ENCODE measurements at places on chromosomes 2 and 18. TPM values are rescaled to one million over a fixed set of nuclear protein-coding genes. Genes with fewer than 3 reads are reported as not detected.

DNA sequence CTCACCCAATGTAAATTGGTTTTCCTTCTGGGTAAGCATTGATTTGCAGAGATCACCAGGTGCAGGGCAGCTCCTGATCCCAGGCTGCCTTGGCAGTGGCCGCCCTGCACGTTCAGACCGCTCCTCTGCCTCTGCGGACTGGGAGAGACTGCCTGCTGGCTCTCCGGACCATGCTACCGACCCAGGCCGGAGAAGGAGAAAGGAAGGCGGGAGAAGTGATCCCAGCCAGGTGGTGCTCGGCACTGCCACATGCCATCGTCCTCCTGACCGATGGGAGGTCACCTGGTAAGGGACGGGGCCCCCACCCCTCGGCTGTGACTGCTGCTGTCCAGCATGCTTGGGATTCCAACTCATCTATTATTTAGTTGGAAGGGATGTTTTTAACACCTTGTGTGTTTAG, 108.1 kb upstream of the POU3F3 start:
- H3K4me3 ChIP-seq: no peak overlapping the region
- H3K36me3 ChIP-seq: no peaks in the 10 kb centered on the region
- no peak for DNase-seq

- H3K27me3 ChIP-seq: no peaks in the 10 kb centered on the region
- no peak for DNase-seq
- no peaks in the 10 kb centered on the region for H3K36me3 ChIP-seq
- peaks cover 17% of the 10 kb centered on the region for H3K4me1 ChIP-seq
Observed at GRCh38 chr18:63161761-63162195, 157.8 kb downstream of the BCL2 start.

GRCh38 chr18:52999633-53000032, 659.6 kb downstream of the DCC start:
- H3K36me3 ChIP-seq: no peaks in the 10 kb centered on the region
- H3K27ac ChIP-seq: no peak overlapping the region
- no peak for DNase-seq
- H3K27me3 ChIP-seq: no peaks in the 10 kb centered on the region
- H3K4me1 ChIP-seq: no peaks in the 10 kb centered on the region

Gene C2orf15
- total RNA-seq: 0.04 TPM

DNA sequence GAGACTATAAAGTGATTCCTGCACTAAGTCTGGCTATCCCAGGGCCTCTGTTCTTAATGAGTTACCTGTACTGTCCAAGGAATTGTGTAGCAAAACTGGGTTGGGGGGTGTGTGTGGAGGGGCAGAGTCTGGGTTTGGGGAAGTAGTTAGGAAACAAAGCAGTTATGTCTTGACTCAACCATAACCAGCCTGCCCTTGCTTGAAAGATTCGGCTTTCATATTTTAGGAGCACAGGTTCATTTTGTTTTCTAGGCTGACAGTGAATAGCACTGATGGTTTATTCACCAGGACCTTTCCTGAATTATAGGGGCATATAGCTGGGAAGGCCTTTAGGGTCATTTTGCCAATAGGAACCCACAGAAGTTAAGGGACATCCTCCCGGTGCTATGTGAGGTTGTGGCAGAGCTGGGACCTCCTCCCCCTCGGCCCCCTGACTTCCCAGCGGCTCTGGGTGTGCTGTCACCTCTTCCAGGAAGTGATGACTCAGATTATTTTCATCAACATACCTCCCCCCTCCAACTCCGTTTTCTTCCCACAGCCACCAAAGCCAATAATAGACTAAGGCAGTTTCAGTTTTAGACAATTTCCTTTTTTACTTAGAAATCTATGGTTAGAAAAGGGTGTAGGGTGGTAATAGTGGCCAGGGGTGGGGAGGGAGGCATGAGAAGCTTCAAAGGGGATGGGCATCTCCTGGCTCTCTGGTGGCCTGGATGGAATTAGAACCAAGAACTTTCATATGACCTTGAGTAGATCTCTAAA, 44.8 kb downstream of the SETBP1 start:
- H3K27ac ChIP-seq: peak overlapping the region; percentile 25
- no peak overlapping the region for H3K4me3 ChIP-seq
- H3K27me3 ChIP-seq: no peaks in the 10 kb centered on the region
- H3K36me3 ChIP-seq: no peaks in the 10 kb centered on the region
- peak; percentile 57 for DNase-seq

- no peak for DNase-seq
- H3K4me3 ChIP-seq: no peak overlapping the region
- H3K27me3 ChIP-seq: no peaks in the 10 kb centered on the region
- peaks cover 9% of the 10 kb centered on the region for H3K4me1 ChIP-seq
- H3K36me3 ChIP-seq: no peaks in the 10 kb centered on the region
Observed at GRCh38 chr2:44682459-44682858, 259.0 kb upstream of the SIX3 start.

Gene MC2R
- 0.18 TPM for total RNA-seq

DNA sequence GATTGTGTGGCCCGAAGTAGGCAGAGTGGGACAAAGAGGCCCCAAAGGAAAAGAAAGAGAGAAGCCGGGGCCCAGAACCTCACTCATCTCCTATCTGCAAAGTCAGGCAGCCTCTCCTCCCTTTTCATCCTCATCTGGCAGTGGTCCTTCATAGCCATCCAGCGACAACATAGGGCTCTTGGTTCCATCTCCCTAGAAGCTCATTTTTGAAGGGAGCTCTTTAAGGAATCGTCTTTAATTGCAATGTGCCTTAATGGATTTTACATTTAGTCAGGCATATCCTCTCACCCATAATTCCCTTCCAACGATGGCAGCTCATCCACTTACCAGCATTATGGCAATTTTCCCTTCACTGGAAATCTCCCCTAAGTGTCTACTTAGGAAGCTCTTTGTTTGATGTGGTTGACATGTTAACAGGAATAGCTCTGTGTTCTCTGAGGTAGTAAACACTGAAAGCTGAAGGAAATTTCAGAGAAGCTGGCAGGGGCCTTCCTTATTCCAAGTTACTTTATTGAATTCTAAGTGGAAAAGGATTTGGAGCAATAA, 780.6 kb downstream of the TSN start:
- H3K27me3 ChIP-seq: no peaks in the 10 kb centered on the region
- H3K4me3 ChIP-seq: no peak overlapping the region
- no peak for DNase-seq
- no peaks in the 10 kb centered on the region for H3K36me3 ChIP-seq
- H3K4me1 ChIP-seq: peaks cover 6% of the 10 kb centered on the region

Gene SNORC
- 0.80 TPM for total RNA-seq

Gene RIT2
- total RNA-seq: not detected

Gene SULT1C4
- total RNA-seq: 13.3 TPM

- no peaks in the 10 kb centered on the region for H3K27me3 ChIP-seq
- peak; percentile 67 for DNase-seq
- no peaks in the 10 kb centered on the region for H3K36me3 ChIP-seq
- H3K27ac ChIP-seq: no peak overlapping the region
- no peaks in the 10 kb centered on the region for H3K4me1 ChIP-seq
Observed at GRCh38 chr2:146927080-146927711, 917.6 kb upstream of the ACVR2A start.

DNA sequence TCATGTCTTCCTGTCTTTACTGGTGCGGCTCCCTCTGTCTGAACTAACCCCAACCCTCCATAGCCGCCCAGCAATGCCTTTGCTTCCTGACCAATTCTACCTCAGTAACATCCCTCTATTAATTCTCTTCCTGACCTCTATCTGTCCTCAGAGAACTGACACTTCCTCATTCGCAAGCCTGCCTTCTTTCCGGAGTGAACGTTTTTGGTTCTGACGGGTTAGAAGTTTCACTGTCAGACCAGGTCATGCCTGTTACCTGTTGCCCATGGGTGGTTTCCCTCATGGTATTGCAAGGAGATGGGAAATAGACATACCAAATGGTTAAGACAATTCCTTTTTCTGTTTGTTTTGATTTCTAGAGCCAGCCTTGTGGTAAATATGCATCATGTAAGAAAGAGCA, 453.4 kb upstream of the SLC14A2 start:
- H3K4me3 ChIP-seq: no peak overlapping the region
- no peaks in the 10 kb centered on the region for H3K36me3 ChIP-seq
- no peak for DNase-seq
- no peaks in the 10 kb centered on the region for H3K27me3 ChIP-seq

Gene MAP2
- 5.7 TPM for total RNA-seq

GRCh38 chr2:25790074-25790790, 88.1 kb downstream of the ASXL2 start:
- H3K27me3 ChIP-seq: no peaks in the 10 kb centered on the region
- no peak for DNase-seq
- H3K36me3 ChIP-seq: peaks cover 7% of the 10 kb centered on the region
- H3K27ac ChIP-seq: no peak overlapping the region
- no peak overlapping the region for H3K4me3 ChIP-seq

Gene ANKRD30BL
- 0.22 TPM for total RNA-seq

DNA sequence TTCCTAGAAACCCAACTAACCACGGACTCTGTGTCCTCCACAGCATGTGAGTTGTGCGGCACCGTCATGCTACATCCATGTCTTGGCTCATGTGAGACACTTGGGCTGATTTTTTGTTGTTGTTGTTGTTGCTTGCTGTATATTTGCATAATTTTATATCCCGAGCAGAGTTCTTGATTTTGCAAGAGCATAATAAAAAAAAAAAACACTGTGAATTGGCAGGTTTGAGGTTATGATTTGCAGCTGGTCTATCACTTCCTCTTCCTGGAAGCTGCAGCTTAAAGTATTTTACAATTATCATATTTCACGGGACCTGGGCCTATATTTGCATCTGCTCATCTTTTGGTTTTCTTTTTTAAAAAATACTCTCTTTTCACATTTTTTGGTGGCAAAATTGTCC, 142.3 kb upstream of the NRP2 start:
- H3K27me3 ChIP-seq: no peaks in the 10 kb centered on the region
- peak overlapping the region; percentile 2 for H3K27ac ChIP-seq
- peaks cover 7% of the 10 kb centered on the region for H3K4me1 ChIP-seq

Gene BOLA3
- 31.0 TPM for total RNA-seq

GRCh38 chr2:143312441-143312840, 183.2 kb downstream of the ARHGAP15 start:
- peak overlapping the region; percentile 66 for H3K27ac ChIP-seq
- H3K4me1 ChIP-seq: peaks cover 2% of the 10 kb centered on the region
- peak; percentile 53 for DNase-seq
- no peaks in the 10 kb centered on the region for H3K36me3 ChIP-seq
- no peak overlapping the region for H3K4me3 ChIP-seq

DNA sequence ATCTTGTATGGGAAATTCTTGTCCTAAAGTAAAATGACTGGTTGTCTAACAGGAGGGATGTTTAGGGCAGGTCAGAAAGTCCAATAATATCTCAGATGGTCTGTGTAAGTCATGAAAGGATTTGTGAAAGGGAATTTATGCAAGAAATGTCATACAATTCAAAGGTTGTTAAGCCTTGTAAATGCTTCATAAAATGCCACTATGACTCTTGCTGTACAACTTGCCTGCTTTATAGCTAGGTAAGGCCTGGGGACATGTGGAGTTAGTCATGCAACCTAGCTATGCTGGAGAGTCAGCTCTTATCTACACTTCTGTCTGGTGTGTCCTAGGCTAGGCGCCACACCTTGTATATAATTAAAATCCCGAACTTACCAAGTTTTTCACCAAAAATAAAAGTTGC, 36.9 kb upstream of the VWA3B start:
- H3K36me3 ChIP-seq: no peaks in the 10 kb centered on the region
- DNase-seq: no peak
- no peak overlapping the region for H3K4me3 ChIP-seq
- H3K4me1 ChIP-seq: no peaks in the 10 kb centered on the region

GRCh38 chr2:172674034-172674967, 61.3 kb upstream of the RAPGEF4 start:
- no peaks in the 10 kb centered on the region for H3K36me3 ChIP-seq
- no peaks in the 10 kb centered on the region for H3K27me3 ChIP-seq
- H3K4me1 ChIP-seq: peaks cover 10% of the 10 kb centered on the region
- DNase-seq: no peak

DNA sequence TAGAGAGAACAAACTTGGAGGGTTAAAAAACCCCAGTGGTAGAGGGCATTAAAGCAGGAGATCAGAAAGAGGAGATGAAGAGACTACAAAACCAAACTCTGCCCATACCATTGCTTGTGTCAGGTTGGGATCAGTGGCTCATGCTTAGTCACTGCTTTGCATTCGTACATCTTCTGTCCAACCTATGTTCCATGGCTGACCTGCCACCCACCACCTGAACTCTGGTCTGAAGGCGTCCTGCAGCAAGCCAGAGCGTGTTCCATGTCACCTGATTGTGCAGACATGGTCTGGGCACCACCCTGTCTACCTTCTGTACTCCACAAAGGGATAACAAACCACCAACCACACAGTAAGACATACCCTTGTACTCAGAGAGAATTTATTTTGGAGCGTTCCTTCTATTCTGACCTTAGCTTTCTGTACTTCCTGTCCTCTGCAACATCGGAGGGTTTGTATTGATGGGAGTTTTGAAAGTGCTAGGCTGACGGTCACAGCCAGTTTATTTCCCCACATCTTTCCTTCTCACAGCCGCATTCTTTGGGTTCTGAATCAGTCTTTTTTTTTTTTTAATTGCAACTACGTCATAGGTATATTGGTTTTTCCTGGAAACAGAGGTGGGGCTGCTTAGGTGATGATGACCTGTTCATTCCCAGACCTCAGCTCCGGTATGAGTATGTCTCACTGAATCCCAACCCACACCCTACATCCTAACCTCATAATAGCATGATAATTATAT, 88.3 kb downstream of the SOWAHC start:
- DNase-seq: no peak
- no peak overlapping the region for H3K27ac ChIP-seq
- H3K36me3 ChIP-seq: no peaks in the 10 kb centered on the region
- H3K27me3 ChIP-seq: no peaks in the 10 kb centered on the region
- peaks cover 8% of the 10 kb centered on the region for H3K4me1 ChIP-seq

GRCh38 chr2:3355951-3356569, 21.6 kb downstream of the EIPR1 start:
- no peak for DNase-seq
- no peaks in the 10 kb centered on the region for H3K4me1 ChIP-seq

DNA sequence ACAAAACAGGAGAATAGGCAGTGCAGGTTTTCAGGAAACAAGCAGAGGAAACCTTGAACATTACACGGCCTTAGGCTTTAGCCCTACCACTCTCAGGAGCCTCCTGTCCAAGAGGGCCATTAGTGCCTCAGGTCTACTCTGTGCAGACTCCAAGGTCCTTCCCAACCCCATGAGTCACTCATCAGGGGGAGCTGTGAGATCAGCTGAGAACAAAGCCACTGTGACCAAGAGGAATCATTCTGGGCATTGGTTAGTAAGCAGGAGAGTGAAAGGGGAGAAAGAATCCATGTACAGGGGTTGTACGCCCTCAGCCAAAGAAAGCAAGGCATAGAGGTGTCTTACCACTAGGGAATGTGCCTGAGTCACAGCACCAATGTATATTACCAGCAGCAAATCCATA, 680.3 kb downstream of the DPP10 start:
- DNase-seq: no peak
- H3K4me3 ChIP-seq: no peak overlapping the region
- H3K27me3 ChIP-seq: no peaks in the 10 kb centered on the region
- no peak overlapping the region for H3K27ac ChIP-seq
- no peaks in the 10 kb centered on the region for H3K36me3 ChIP-seq
